ENCODE measurements at places on chromosomes 2 and 18.

DNA sequence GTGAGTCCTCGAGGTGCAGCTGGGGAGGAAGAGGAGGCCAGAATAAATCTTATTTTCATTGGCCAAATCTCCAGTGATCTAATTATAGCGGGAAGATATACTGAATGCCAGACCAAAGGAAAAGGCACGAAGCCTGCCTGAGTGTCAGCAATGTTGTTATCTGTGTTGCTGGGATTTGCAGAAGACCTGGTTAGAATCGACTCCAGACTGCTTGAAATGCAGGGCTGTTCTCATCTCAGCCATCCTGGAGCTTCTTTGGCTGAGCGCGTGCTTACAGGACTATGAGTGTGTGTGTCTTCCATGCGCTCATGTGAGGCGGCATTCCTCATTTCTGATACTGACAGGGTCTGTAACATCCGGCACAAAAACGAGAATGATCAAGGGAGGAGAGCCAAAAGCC lies 81.2 kb downstream of the TSN start:
- ATAC-seq: no peak

DNA sequence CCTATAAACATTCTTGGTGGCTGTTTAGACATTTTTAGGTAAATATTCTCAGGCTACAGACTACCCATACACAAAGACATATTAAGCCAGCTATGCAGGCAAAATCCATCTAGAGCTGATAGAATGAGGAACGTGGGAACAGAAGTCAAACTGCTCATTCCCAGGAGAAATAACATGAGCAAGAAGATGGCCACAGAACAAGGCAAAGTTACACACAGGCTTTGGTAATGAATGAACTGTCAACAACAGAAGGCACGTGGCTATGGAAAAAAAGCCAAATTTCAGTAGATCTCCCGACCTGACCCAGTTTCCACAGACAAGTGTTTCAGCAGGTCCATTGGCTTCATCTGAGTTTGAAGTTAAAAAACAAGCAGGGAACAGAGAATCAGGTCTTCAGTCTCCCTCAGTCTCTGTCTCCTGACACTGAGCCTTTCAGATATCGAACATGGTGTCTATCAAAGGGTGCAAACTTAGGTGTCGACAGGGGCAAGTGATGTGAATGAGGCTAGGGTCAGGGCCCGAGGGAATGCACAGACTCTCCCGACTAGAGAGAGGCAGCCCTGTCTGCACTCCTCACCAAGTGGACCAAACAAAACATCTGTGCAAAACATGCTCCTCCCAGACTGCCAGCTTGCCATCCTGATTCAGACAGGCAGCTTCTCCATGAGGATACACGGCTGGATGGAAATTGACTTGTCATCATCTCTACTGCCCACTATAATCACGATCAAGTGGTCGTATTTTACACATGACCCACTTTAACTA lies 25.9 kb downstream of the SIGLEC15 start:
- no peak for ATAC-seq

DNA sequence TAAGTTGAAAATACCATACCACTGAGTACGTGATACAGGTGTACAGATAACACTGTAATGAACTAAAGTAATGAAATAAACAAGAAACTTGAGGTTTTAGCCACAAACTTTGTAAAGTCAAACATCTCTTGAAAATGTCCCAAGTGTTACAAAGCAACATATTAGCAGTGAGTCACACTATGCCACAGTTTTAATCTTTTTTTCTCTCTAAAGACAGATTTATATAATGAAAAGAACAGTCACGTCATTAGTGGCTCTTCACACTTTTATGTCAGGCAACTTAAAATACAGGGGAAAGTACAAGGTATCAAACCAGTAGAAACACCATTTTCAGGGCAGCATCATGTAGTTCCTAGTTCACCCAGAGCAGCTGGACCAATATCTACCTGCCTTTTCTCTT lies 42.1 kb downstream of the RAPH1 start:
- peak; percentile 75 for ATAC-seq

DNA sequence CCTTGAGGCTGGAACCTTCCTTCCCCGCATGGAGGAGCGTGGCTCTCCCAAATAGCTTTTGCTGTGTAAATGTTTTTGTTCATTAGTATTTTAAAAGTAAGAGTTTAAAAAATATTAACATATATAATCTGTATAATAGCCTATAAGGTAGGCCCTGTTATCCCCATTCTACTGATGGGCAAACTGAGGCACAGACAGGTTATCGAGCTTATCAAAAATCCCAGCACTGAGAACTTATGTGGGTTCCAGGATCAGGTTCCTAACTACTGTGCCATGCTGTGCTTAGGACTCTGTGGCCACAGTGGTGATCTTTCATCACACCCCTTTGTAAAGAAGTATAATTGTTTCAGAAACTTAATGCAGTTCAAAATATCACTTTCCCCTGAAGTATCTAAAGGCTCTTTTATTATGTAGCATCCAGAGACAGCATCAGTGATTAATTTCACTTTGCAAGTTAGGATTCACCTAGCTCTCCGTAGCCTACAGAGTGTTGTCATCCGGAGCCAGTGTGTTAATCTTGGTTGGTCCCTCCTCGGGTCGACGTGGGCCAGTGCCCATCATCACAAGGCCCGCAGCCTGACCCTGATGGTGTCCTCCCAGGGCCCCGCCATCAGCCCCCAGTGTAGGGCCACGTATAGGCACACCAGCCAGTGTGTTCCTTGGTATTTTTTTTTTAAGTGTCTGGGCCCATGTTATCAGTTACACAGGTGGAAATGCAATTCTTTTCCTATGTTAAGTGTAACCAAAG lies 28.7 kb downstream of the CABLES1 start:
- no peak for ATAC-seq

DNA sequence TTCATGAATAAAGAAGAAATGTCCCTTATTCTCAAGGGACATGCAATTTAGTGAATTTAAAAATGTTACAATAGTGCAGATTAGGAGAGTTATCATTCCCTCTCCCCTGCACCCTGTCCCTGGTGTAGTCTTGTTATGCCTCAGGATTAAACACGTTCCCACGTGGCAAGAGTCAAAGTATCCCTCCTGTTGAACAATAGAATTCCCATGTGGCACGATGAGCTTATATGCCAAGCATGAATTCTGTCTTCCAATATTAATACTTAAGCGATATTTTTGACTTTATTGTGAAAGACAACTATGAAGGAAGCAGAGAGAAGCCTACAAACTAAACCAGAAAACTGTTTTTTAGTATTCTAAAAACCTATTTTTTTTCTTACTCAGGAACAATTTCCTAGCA lies 36.7 kb upstream of the SPAG16 start:
- no peak for ATAC-seq

- no peak for ATAC-seq
Observed at GRCh38 chr18:76232779-76233178, 262.3 kb downstream of the ZNF516 start.

GRCh38 chr2:173204316-173204715 lies 128.7 kb downstream of the MAP3K20 start:
- ATAC-seq: no peak

- ATAC-seq: no peak
Observed at GRCh38 chr2:192369969-192370368, 175.2 kb upstream of the TMEFF2 start.

- ATAC-seq: no peak
Observed at GRCh38 chr18:52577795-52578194, 237.8 kb downstream of the DCC start.

DNA sequence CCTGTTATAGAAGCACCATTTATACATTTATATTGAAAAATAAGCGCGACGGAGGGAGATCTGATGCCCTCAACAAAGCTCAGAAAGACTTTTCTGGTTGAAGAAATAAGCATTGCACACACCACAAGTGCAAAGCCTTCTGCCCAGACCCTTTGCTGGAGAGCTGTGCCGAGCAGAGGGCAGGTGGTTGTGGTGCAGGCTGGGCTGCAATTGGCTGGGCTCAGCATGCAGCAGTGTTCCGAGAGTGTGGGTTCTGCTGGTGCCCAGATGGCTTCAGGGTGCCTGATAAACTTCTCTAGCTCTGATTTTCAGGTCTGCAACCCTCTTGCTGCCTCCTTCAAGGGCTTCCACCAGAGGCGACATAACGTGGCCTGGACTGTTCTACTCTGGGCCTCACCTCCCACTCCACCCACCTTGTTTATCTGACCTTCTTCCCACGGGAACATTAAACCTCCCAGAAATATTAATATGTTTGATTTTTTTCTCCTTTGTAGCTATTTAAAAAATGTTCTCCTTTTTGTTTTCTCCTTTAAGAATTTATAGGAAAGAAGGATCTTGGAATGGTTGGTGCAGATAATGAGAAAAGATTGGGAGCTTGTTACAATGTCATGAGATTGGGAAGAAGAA lies 113.6 kb upstream of the ITGA6 start:
- no peak for ATAC-seq

DNA sequence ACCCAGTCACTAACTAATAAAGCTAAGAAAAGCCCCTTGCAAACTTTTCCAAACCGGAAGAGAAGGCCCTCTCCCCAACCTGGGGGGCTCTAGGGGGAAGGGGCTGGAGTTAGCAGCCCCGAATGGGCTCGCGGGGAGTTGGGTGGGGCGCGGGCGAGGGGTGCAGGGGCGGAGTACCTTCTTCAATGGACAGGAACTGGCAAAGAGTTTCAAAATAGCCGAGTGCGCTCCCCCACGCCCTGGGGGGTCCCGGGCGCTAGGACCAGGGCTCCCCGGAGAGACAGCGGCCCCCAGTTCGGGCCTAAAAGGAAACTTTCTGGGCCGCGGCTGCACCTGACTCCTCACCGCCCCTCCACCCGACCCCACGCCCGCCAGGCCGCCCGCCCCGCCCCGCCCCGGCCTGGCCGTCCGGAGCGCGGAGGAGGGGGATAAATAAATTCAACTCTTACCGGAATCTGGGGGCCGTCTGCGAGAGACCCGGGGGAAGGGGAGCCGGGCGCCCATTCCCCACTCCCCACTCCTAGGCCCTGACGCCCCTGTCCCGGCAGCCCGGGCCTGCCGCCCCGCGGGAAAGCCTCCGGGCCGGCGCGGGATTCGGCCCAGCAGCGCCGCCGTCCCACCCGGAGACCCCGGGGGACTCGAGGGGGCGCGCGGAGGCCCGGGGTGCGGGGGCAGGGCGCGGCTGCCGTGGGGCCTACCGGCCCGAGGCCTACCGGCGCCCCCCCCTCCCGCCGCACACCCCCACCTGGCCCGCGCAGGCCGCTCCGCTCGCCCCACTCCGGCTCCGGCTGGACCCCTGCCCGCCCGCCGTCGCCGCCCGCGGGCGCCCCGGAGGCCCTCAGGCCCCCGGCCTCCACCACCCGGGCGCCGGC lies 868 bp downstream of the INO80D start:
- peak; percentile 25 for ATAC-seq

- no peak for ATAC-seq
Observed at GRCh38 chr18:10045296-10045891, 131.6 kb downstream of the VAPA start.

- no peak for ATAC-seq
Observed at GRCh38 chr18:28007841-28008240, 169.1 kb downstream of the CDH2 start.

GRCh38 chr2:73009177-73009839 lies 62.2 kb downstream of the SFXN5 start:
- no peak for ATAC-seq

DNA sequence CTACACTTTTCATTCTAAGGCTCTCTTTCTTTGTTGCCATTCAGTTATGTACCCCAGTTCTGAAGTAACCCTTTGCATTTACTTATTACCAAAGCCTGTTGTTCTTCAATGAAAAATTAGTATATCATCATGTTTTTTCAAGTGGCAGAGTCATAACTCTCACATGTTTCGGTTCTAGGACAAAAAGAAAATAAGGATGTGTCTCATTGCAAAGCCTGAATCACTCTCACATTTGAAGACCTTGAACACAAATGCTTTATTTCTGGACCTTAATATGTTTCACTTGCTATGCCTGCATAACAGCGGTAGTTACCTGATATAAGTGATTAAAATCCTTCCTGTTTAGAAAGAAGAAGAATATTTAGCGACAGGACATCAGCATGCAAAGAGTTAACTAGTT lies 49.1 kb downstream of the ZEB2 start:
- ATAC-seq: no peak

- no peak for ATAC-seq
Observed at GRCh38 chr18:9139400-9140039, 2.9 kb downstream of the ANKRD12 start.

DNA sequence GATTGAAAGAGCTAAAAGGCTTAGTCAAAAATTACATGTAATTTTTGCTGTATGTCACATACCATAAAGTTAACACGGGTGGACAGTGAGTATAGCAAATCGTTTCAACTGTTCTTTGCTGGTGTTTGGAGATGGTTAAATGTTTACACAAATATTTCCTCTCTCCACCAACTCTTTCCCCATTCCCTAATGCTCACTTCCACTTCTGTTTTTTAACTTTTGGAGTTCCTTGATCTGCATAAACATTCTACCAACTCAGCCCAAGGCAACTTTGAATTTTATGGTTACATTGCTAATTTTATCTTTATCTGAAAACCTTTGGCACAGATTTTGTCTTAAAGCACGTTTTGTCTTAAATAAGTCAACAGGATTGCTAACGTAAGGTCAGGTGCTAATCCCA lies 1.9 kb upstream of the SPOPL start:
- no peak for ATAC-seq

DNA sequence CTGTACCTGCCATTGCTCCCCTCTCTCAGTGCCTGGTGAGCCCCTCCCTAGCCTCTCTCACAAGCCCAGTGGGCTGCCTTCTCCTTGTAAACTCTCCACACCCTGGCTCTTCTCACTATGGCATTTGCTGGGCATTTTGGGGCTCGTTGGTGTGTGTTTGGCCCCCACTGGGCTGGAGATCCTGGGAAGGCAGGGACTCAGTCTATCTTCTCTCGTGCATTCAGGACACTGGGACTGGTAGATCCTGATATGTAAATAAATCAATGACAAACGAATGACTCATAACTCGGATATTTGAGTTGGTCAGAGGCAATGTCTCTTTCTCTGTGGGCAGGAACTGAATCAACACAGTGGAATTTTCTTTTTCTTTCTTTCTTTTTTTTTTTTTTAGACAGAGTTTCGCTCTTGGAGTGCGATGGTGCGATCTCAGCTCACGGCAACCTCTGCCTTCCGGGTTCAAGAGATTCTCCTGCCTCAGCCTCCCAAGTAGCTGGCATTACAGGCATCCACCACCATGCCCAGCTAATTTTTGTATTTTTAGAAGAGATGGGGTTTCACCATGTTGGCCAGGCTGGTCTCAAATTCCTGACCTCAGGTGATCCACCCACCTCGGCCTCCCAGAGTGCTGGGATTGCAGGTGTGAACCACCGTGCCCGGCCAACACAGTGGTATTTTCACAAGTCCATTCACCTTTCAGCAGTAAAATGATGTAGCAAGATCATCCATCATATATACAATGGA lies 144.6 kb upstream of the SPRED2 start:
- no peak for ATAC-seq

DNA sequence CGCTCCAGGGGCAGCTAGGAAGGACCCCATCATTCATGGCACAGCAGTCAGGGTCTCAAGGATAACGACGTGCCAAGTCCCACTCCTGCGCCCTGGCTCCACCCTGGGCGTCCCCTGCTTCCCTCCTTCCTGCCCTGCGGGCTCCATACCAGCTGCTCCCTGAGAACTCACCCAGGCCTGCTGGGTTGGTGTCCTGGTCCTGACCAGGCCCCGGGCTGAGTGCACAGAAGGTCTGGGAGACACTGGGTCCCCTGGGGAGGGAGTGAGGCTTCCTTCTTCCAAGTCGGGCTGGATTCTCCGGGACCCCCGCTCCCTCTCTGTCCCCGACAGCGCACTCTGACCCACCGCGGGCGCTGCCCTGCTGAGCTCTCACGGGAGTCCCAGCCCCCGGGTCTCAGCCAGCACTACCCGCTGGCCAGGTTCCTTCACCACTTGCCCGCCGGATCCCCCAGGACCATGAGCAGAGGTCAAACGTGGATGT lies 160.2 kb downstream of the PXDN start:
- no peak for ATAC-seq

- no peak for ATAC-seq
Observed at GRCh38 chr2:201793631-201794030, 12.7 kb upstream of the CDK15 start.
